ENCODE measurements at places on chromosomes 5 and 9.
A peak's percentile ranks its signal among the peaks of the same experiment; 100 is the strongest.

- no peak for DNase-seq
Observed at GRCh38 chr9:134605351-134605965, 36.1 kb upstream of the COL5A1 start.

DNA sequence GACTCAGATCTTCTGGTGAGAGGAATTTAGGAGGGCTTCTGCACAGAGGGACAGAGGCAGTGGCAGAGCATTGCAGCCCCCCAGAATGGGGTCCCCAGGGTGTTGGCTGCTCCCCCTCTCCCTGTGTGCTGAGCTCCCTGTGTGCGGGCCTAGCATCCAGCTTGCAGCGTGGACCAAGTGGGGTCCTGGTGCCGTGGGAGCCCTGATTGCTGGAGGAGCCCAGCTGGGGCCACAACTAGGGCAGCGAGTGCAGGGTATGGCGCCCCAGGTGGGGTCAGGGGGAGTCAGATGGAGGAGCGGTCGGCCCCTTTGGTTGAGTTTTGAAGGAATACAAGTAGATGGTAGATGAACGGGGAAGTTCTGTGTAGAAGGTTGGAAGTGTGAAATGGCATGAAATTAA lies 66.7 kb downstream of the TRIO start:
- DNase-seq: no peak

DNA sequence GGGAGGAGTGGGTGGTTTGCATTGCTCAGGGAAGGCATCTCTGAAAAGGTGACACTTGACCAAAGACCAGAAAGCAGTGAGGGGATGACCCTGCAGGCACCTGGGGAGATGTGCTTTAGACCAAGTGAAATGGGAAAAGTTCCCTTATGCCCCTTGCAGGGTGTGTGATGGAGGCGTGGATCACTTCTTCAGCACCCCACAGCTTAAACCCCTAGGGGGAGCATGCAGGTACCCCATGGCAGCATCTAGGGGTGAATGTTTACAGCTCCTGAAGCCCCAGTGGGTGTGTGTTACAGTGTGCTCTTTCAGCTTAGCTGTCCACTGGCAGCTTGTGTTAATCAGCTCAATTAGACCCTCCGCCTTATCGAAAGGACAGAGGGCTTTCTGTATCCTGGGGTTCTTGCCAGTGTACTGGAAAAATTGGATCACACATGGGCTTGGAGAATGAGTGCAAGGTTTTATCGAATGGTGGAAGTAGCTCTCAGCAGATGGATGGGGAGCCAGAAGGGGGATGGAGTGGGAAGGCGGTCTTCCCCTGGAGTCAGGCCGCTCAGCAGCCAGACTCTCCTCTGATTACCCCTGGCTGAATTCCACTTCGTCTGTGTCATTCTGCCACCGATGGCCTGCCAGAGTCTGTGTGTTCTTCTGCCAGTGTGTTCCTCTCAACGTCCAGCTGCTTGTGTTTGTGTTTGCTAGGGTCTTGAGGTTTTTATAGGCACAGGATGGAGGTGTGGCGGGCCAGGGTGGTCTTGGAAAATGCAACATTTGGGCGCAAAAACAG lies 6.3 kb downstream of the BHMT2 start:
- DNase-seq: no peak

- DNase-seq: peak; percentile 48
Observed at GRCh38 chr5:153964880-153965645, 73.6 kb downstream of the FAM114A2 start.

GRCh38 chr5:45274241-45274640 lies 421.9 kb downstream of the HCN1 start:
- DNase-seq: no peak

DNA sequence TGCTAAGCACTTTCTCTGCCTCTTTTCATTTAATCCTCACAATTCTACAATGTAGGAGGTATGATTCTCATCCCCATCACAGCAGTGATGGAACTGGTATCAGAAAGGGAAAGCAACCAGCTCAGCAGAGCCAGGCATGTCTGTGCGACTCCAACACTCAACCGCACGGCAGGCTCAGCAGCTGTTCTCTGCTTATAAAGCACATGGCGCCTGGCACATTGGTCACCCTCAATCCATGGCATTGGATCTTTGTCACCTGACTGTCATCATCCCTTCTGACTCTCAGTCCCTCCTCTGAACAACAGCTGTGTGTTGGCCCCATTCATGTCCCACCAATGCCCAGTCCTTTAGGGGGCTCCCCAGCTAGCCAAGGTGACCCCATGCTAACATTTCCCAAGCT lies 45.1 kb upstream of the HAND1 start:
- no peak for DNase-seq

DNA sequence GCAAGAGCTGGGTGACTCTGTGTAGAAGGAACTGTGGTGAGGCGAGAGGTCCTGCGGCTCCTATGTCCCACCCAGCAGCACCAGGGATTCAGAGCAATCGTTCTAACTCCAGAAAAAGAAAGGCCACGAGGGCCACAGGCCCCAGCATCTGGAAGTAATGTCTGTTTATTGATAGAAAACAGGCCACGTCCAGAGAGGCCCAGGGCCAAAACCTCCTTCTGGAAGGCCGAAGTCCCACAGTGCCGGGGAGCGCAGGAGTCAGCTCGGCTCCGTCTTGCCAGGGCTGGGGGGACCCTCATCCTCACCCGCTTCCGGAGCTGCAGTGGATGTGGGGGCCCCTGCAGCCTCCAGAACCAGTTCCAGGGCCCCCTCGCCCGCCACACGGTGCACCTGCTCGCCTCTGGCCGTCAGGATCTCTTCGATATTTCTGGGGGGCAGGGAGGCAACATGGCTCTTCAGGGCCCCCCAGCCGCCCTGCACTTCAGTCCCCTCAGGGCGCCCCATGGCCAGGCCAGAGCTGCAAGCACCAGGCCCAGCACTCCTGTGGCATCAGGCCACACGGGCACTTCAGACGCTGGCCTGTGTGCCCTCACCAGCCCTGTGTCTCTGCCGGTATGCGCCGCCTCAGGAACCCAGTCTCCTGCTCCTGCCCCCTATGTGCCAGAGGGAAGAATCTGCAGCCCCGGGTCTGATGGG lies 1.6 kb downstream of the DNLZ start:
- DNase-seq: no peak

- no peak for DNase-seq
Observed at GRCh38 chr5:103357636-103358035, 99.1 kb downstream of the MACIR start.

GRCh38 chr9:113511047-113511521 lies 47.6 kb downstream of the RGS3 start:
- no peak for DNase-seq

- DNase-seq: peak; percentile 65
Observed at GRCh38 chr5:39191216-39191615, 28.1 kb downstream of the FYB1 start.

GRCh38 chr9:29339387-29339786 lies 1766.1 kb upstream of the C9orf72 start:
- no peak for DNase-seq

DNA sequence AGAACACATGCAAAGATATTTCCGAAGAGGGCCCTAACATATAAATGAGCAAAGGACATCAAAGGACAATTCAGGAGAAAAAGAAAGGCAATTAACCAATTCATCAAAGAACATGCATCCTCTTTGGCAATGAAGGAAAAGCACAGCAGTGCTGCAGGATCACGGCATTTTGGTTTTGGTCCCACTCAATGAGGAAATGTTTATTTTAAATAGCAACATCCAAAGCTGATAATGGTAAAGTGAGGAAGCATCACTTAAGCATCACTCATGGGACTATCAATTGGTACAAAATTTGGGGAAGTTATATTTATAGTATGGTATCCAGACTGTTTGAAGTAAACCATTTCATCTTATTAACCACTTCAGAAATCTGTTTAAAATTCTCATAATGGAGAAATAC lies 5.5 kb upstream of the CXCL14 start:
- DNase-seq: no peak

DNA sequence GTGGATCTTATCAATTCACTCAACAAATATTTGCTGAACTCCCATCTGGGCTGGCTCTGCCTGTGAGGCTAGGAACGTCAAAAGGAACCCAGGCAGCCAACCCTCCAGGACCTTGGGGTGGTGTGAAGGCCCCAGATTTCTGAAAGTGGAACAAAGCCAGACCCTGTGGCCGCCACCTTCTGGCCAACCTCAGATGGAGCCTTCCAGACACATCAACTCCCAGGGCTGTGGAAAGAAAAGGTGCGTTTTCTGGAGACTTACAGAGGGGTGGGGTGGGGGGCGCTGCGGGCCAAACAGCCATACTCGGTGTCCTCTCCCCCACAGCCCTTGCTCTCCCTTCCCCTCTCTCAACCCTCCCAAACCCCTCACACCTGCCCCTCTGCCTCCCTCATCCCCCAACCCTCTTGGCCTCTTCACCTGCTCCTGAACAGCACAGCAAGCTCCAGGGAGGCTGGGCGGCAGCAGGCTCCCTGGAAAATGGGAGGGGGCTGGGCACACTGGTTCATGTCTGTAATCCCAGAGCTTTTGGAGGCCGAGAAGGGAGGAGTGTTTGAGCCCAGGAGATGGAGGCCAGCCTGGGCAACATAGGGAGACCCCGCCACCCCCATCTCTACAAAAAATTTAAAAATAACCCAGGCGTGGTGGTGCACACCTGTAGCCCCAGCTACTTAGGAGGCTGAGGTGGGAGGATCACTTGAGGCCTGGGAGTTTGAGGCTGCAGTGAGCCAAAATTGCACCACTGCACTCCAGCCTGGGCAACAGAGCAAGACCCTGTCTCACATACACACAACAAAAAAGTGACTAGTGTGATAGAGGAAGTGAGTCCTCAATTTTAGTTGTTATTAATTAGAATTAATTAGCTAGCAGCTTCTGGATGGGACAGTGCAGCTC lies 45.0 kb upstream of the PRRC2B start:
- no peak for DNase-seq

DNA sequence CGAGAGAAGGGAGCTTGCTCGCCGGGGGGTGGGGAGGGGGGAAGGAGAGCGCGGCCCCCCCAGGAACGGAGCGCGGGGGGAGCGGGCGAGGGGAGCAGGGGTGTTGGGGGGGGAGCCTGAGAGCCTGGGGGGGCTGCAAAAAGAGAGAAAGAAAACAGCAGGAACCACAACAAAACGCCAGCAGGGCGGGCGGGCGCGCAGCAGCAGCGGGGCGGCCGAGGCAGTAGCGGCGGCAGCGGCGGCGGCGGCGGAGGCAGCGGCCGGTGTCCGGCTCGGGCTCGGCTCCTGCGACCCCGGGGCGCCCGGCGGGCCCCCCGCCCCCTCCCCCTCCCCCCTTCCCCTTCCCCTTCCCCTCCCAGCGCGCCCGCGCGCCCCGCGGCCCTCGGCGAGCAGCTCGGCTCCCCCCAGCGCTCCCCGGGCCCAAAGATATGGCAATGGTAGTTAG lies 1.6 kb downstream of the NR2F1 start:
- no peak for DNase-seq

DNA sequence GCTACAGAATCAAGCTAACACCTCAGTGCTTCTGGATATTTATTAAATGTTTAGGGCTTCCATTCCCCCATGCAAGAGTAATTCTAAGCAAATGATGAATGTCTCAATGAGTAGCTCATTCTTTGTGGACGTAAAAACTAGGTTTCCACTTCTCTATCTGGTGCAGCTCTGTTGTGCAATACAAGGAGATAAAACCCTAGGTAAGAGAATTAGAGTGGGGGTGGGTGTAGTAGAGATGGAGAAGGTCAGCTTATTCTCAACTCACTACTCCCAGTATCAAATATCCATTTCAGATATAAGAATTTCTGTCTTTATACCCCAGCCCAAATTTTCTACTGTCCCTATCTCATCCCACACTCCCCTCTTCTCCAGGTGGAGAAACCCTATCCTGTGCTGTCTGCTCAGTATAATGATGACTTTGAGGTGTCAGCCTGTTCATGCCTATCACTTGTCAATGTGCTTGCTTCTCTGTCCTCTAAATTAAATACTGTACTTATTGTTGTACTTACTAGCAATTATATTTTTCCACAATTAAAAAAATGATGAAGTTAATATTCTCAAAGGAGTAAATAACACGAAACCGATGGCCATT lies 4.3 kb upstream of the FYB1 start:
- no peak for DNase-seq

DNA sequence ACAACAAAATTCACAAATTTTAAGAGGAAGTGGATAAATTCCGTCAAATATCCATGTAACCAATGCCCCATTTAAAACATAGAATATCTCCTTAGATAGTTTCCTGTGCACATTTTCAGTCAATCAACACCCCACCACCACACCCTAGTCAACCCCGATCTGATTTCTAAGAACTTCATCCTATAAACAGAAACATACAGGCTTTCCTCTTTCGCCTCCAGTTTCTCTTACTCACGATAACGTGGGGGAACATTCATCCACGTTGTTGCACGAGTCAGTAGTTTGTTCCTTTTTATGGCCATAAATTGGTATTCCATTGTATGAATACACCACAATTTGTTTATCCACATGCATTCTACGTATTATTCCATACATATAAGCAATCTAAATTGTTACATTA lies 35.6 kb upstream of the TRIO start:
- no peak for DNase-seq

GRCh38 chr5:74380193-74380592 lies 260.3 kb downstream of the ENC1 start:
- no peak for DNase-seq

DNA sequence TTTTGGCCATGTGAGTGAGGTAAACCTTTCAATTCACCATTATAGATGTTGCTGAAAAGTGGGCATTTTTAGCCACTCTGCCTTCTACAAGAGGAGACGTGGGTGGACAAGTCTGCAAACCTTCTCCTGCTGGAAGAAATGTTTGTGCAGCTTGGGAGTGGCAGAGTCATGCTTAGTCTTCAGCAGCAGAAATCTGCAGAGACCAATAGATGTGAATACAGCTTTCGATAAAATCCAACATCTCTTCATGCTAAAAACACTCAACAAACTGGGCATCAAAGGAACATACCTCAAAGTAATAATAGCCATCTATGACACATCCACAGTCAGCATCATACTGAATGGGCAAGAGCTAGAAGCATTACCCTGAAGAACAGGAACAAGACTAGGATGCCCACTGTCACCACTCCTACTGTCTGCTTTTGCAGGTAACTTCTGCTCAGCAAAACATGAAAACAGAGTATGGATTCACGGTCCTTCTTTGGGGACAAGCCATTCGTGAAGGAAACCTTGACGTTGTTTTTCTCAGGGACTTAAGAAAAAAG lies 91.3 kb downstream of the RALGPS1 start:
- no peak for DNase-seq

- no peak for DNase-seq
Observed at GRCh38 chr9:111039231-111039906, 1.1 kb upstream of the LPAR1 start.

DNA sequence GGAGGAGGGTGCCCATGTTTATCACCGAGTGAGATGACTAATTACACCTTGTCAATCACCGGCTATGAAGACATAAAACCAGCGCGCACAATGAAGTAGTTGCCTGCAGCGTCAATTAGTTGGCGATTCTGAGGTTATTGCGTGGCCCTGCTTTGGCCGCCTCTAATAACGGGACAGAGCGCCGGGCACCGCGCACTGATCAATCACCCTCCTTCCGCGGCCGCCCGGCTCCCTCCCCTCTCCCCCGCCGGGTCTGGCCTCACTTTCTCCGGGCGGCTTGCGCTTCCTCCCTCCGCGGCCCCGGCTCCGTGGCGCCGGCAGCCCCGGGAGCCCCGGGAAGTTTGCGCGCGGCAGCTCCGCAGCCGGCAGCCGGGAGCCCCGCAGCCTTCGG lies 3.3 kb upstream of the LHX2 start:
- DNase-seq: no peak

- DNase-seq: no peak
Observed at GRCh38 chr5:11902201-11902619, 2.0 kb downstream of the CTNND2 start.

All from CD4-positive, alpha-beta T cell treated with Interleukin-15 for 4 hours (primary cell).